ENCODE measurements at places on chromosomes 2 and 18.

DNA sequence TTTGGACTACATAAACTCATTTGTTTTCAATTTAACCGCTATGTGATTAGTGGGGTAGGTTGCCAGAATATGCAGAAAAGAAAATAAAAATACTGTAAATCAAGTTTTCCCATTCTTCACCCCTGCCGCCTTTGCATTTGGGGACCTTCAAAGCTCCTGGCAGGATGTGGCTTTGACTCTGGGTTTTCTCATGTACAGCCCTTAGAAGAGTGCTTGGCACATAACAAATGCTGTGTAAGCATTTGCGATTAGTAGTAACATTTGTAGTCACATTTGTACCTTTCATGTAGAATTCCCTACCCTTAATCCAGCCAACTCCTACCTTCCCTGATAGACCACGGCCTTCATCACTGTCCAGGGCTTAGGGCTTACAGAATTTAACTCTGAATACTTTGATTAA, 262.6 kb downstream of the MREG start:
- peak; percentile 52 for DNase-seq

GRCh38 chr2:199015072-199015471, 442.7 kb downstream of the SATB2 start:
- no peak for DNase-seq

GRCh38 chr2:56502616-56503015, 318.8 kb downstream of the CCDC85A start:
- no peak for DNase-seq

- DNase-seq = no peak
Measured at GRCh38 chr2:178530131-178530530, 49.9 kb downstream of the PLEKHA3 start.

DNA sequence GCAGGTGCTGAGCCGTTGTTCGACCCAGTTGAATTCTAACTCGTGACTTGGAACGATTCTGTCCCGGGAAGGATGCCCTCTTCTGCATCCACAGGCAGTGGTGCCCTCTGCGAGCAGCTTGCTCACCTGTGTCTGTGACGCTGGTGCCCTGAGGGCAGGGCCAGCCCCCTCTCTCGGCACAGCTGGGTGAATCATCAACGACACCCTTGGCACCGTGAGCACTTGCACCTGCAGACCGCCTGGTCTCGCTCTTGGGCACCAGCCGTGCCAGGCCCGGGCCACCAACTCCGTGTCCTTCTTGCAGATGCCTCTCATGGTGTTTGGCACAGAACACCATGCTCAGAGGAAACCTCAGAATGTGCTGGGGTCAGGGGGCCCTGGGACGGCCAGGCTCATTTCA, 75.0 kb downstream of the SLC66A2 start:
- DNase-seq = no peak

GRCh38 chr2:75097831-75098230, 101.5 kb downstream of the TACR1 start:
- DNase-seq = no peak

GRCh38 chr2:20145497-20146193, 79.3 kb downstream of the SDC1 start:
- DNase-seq = no peak

- no peak for DNase-seq
Measured at GRCh38 chr2:198961547-198961946, 496.2 kb downstream of the SATB2 start.

DNA sequence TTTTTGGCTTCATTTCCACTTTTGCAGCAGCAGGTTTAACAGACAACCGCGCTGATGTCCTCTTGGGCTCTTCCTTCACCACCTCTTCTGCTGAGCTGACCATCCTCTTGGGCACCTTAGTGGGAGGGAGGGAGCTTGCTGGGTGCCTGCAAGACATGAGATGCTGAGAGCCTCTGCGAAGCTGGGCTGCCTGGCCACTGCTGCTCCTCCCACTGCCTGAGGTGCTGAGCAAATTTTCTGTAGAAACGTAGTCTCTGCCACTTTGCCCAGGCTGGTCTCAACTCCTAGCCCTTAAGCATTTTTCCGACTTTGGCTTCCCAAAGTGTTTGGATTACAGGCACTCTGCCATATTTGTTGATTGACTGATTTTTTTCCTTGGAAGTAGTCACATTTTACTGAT, 422.2 kb upstream of the MC4R start:
- DNase-seq = no peak

GRCh38 chr2:6448893-6449292, 416.8 kb downstream of the CMPK2 start:
- no peak for DNase-seq

DNA sequence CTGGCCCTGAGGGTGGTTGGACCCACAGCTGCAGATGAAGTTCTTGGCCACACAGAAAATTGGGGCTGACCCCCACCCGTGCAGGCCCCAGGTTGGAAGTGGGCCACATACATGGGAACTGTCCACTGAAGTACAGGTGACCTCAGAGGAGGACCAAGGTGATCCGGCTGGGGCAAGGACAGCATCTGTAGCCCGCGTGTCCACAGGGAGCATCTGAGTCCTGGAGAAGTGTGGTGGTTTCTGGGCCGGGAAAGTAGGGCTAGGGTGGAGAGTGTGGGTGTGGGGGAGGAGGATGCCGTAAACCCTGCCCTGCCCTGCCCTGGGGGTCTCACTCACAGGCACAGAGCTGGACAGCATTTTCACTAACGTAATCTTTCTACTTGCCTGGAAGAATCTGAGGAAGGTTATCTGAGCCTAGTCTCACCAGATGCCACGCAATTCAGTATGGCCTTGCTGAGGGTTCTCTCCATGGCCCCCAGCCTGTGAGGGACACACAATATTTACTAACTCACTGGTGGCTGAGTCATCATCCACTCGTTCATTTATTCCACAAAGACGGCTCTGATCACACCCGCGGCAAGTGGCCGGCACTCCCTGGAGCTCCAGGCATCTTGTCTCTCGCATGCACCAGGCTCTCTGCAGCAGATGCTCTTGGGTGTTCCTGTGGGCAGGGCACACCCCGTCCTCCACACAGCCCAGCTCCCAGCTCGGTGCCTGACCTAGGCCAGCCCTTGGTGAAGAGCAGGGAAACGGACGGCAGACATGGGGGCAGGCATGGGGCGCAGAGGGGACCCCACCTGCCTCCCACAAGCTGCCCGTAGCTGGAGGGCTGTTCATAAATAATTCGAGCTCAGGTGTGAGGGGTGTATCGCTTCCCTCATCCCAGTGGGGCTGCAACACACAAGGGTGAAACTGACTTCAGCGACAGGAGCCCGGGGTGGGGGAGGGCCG, 51.2 kb downstream of the INHBB start:
- DNase-seq = no peak

GRCh38 chr2:168518555-168519066, 62.5 kb downstream of the CERS6 start:
- no peak for DNase-seq

DNA sequence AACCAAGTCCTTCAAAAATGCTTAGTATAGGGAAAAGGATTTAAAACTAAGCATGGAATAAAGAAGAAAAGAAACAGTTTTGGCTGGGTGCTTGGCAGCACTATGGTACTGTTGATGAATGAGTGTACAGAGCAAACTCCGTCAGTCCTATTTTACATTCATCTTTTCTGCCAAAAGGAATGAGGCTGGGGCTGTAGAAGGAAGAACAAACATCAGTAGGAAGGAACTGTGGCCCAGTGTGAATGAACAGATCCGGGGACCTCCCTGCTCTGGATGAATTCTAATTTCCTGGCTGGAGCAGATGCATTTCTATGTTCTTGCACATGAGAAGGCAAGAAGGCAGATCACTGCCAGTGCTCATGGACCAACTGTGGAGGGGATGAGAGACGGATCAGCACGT, 474.0 kb upstream of the MEIS1 start:
- no peak for DNase-seq

DNA sequence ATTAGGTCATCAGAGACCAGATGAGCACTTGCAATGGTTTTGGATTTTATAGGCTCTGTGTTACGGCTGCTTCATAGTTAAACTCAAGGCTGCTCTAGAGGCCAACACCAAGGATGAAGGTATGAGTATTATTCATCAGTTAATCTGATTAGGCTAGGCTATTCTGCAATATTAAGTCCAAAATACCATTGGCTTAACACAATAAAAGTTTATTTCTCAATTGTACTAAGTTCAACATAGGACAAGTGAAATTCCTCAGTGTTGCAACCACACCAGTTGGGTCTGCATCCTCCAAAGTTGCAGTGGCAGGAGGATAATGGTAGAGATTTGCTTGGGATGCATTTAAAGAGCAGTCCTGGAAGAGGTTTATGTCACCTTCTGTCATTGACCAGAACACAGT, 538.3 kb upstream of the CDH2 start:
- no peak for DNase-seq

GRCh38 chr2:197159661-197160211, 150.8 kb downstream of the ANKRD44 start:
- no peak for DNase-seq

DNA sequence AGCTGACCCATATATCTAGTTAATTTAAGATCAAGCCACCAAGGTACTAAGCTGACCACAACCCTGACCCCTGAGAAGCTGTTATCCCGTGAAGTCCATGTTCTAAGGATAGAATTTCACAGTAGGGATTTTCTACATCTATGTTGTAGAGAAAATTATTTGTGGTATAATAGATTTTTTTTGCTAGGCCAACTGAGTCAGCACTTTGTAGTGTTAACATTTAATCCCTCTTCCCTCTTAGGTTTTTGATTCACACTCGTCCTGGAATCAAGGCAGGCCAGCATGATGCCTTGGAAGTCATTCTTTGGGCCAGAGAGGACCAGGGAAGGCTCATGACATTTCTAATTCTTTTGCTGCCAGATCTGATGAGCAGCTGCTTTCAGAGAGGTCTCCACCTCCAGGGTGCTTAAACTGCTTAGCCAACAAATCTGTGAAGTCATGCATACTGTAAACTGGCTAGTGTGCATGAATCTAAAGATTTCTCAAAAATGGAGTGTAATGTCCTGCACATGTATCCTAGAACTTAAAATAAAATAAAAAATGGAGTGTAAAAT, 102.5 kb downstream of the RBM43 start:
- no peak for DNase-seq

- DNase-seq = no peak
Measured at GRCh38 chr2:46471697-46472096, 7.7 kb upstream of the TMEM247 start.

Measured in activated naive CD4-positive, alpha-beta T cell treated with anti-CD3 and anti-CD28 coated beads, Interleukin-2, amount 10 ng/mL, durations not matched to agents 7 days and 5 days (primary cell).